ENCODE measurements at places on chromosomes 7 and 10.

DNA sequence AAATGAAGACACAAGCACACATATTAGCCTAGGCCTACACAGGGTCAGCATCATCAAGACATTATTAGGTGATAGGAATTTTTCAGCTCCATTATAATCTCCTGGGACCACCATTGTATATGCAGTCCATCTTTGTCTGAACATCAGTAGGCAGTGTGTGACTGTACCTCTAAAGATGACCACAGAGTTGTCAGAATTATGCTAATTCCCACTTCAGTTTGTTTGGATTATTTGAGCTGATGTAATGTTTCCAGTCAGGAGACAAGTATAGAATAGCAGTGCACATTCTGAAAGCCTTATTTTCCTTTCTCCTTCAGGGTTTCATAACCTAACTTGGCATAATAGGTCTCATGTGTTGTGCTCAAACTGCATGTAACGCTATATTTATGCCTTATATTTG is 306.4 kb downstream of the NXPH1 start:
- no peak for DNase-seq

GRCh38 chr7:46424934-46425333 is 503.9 kb upstream of the IGFBP3 start:
- DNase-seq = no peak

DNA sequence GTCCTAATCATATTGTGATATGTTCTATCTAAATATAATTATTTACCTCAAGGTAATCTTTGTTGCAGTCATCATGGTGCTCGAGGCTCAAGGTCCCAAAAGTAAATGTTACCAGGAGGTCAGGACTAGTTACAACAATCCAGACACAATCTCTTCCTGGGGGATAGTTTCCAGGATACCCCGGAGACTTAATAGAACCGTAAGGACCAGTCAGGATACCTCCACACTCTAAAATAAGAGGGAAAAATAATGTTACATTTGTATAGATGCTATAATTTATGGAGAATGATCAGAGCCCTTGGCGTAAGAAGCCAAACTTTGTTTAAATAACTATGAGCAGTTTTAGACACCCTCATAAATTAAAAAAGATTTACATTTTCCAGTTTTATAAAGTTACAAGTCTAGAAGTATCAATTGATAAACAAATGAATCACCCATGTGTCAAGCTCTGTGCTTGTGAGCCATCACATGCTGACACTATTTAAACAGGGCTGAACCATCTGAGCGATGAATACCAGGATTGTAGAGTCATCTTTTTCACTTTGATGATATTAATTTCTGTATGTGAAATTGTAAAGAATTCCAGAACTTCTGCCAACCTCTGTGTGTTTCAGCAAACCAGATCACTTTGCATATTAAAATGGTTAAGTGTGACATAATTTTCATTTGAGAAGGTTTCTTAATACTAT is 41.3 kb downstream of the CUBN start:
- no peak for DNase-seq

GRCh38 chr7:135075716-135076115 is 72.2 kb upstream of the TMEM140 start:
- DNase-seq = no peak

- DNase-seq = no peak
These were observed 2.8 kb upstream of the WAPL start for GRCh38 chr10:86524225-86524962.

GRCh38 chr7:30429156-30429530 is 49.4 kb downstream of the NOD1 start:
- DNase-seq = no peak

DNA sequence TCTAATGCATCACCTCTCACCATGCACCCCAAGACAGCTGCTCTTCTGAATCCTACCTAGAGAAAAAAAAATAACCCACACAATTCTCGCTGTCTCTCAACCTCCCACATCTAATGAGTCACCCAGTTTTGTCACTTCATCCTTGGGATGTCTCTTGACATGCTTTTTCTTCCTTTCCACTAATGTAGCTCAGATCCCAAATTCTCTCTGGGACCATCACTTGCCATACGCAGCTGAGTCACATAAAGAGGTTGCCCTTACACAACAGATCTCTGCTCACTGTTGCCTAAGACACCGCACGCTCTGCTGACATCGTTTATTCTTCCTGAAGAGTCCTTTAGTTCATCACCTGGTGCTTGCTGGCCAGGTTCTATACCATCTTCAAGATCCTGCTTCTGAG is 606.0 kb upstream of the GALNT17 start:
- DNase-seq = no peak

- DNase-seq = no peak
These were observed 117.3 kb downstream of the PTPRN2 start for GRCh38 chr7:158470336-158470735.

DNA sequence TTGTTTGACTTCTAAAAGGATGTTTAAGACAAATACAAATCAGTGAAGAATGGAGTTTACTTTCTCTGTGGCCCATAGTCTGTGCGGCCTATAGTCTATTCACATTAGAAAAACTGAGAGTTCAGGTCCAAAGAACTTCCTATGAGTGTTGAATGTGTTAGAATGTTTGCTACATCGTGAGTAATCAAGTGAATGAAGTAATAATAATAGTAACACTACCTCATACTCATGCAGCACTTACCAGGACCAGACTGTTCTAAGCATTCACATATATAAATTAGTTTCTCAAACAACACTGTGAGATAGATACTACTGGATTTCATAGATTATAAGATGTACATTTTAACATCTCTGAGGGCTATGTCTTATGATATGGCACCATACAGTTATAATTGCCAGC is 70.4 kb downstream of the RALA start:
- no peak for DNase-seq

DNA sequence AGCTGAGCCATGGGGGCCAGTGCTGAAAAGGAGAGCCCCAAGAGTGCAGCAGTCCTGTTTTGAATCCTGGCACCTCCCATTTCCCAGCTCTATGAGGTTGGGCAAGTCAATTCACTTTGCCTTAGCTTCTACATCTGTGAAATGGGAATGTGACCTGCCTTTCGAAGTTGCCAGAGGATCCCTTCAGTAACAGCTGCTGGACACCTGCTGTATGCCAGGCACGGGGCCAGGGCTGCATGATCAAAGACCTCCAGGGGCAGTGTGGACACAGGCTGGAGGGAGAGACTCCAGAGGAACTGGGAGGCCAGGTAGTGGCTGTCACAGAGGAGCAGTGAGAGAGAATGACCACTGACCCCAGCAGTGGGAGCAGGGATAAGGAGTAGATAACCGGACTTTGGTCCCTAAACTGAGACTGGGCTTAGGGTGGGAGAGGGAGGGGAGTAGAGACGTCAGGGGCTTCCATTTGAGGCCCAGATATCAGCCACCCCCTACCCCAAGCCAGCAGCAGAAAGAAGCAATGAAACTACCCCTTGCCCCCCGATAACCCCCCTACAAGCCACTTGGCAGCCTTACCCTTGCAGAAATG is 45.2 kb downstream of the SRRM3 start:
- DNase-seq = no peak
